Activated naive CD8-positive, alpha-beta T cell treated with anti-CD3 and anti-CD28 coated beads, Interleukin-2, amount 10 ng/mL, durations not matched to agents 7 days and 5 days (primary cell): ENCODE measurements at places on chromosomes 7 and 10.
A peak's percentile ranks its signal among the peaks of the same experiment; 100 is the strongest.

- no peaks in the 10 kb centered on the region for H3K27me3 ChIP-seq
- peaks cover 37% of the 10 kb centered on the region for H3K36me3 ChIP-seq
- H3K4me1 ChIP-seq: peaks cover 7% of the 10 kb centered on the region
- H3K27ac ChIP-seq: no peak overlapping the region
- H3K4me3 ChIP-seq: no peak overlapping the region
These were observed 14.2 kb upstream of the PRKAR1B start for GRCh38 chr7:741191-741671.

DNA sequence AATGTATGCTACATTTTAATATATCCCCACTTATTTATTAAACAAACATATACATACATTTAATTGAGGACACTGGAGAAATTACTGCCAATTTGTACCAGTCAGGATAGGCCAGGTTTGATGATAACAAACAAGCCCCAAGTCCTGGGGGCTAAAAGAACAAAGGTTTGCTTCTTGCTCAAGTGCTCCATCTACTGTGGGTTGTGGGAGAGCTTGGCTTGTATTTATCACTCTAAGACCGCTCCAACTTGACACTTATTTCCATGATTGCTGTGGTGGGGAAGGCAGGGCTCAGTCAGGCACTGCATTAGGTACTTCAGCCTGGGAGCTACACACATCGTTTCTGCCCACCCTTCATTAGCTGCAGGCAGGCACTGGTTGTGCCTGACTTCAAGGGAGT lies 136.6 kb upstream of the ZNF32 start:
- no peak overlapping the region for H3K4me3 ChIP-seq
- no peak for DNase-seq
- H3K4me1 ChIP-seq: peaks cover 26% of the 10 kb centered on the region
- H3K27me3 ChIP-seq: no peaks in the 10 kb centered on the region

GRCh38 chr7:17690030-17690429 lies 250.3 kb downstream of the SNX13 start:
- H3K4me1 ChIP-seq: peaks cover 7% of the 10 kb centered on the region
- no peaks in the 10 kb centered on the region for H3K27me3 ChIP-seq
- no peak overlapping the region for H3K4me3 ChIP-seq
- H3K27ac ChIP-seq: no peak overlapping the region

DNA sequence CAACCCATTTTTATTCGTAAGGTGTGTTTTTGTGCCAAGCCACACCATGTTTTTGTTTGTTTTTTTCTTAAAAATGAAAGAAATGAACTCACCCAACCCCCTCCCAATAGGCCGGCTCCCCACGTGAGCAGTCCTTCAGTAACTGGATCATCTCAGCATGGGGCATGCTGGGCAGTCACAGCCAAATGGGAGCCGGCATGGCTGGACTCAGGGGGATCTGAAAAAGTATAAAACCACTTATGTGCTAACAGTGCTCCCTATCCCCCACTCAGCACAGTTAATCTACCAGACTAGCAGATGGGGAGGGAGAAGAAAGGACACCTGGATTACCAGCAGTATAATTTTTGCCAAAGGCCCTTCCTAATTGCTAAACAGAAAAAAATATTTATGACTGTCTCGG lies 39.3 kb downstream of the BAZ1B start:
- peaks cover 13% of the 10 kb centered on the region for H3K4me1 ChIP-seq
- peaks cover 41% of the 10 kb centered on the region for H3K36me3 ChIP-seq
- DNase-seq: no peak
- H3K4me3 ChIP-seq: no peak overlapping the region

GRCh38 chr7:116552602-116553001 lies 27.8 kb downstream of the CAV1 start:
- no peaks in the 10 kb centered on the region for H3K4me1 ChIP-seq
- no peak overlapping the region for H3K4me3 ChIP-seq
- H3K27ac ChIP-seq: no peak overlapping the region
- no peak for DNase-seq
- peaks cover 26% of the 10 kb centered on the region for H3K27me3 ChIP-seq

- H3K4me1 ChIP-seq: peaks cover 51% of the 10 kb centered on the region
- DNase-seq: no peak
- peak overlapping the region; percentile 41 for H3K4me3 ChIP-seq
These were observed 182.5 kb upstream of the PRSS58 start for GRCh38 chr7:142440219-142440905.

- peaks cover 2% of the 10 kb centered on the region for H3K4me1 ChIP-seq
- H3K4me3 ChIP-seq: no peak overlapping the region
- H3K27me3 ChIP-seq: no peaks in the 10 kb centered on the region
- H3K27ac ChIP-seq: no peak overlapping the region
- no peak for DNase-seq
These were observed 146.4 kb upstream of the TMEM106B start for GRCh38 chr7:12064586-12065127.

DNA sequence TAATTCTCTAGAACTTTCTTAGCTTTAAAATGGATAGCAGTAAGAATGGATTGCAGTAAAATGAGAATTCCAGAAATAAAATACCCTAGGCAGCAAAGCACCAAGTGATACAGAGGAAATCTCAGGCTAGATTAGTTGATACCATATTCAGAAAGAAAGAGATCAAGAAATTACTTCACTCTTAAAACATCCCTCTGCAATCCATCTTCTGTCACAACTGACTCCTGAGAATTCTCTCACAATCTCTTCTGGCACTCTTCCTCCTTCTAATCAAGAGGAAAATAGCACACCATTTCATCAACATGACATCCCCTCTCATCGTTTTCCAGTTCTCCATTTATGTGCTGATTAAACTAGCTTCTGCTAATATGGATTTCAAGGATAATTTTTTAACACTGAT lies 42.2 kb upstream of the LAMB1 start:
- no peak overlapping the region for H3K27ac ChIP-seq
- H3K36me3 ChIP-seq: no peaks in the 10 kb centered on the region
- no peak for DNase-seq
- H3K27me3 ChIP-seq: peaks cover 19% of the 10 kb centered on the region
- H3K4me3 ChIP-seq: no peak overlapping the region

DNA sequence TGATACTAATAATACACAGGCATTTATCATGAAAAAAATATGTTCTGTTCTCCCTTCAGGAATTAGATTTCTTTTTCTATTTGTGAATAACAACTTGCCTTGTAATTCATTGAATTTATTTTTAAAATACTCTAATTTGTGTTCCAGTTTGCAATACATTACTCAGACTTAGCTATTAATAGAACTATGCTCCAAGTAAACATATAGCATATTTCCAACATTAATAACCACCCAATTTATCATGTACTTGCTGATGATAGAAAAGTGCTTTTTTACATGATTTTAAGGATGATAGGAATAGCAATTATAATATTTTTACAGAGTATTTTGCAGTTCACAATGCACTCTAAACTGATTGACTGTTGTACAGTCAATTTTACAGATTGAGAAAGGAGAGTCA lies 338.8 kb upstream of the SEMA3D start:
- H3K36me3 ChIP-seq: no peaks in the 10 kb centered on the region
- no peak for DNase-seq
- no peak overlapping the region for H3K27ac ChIP-seq
- no peaks in the 10 kb centered on the region for H3K27me3 ChIP-seq

DNA sequence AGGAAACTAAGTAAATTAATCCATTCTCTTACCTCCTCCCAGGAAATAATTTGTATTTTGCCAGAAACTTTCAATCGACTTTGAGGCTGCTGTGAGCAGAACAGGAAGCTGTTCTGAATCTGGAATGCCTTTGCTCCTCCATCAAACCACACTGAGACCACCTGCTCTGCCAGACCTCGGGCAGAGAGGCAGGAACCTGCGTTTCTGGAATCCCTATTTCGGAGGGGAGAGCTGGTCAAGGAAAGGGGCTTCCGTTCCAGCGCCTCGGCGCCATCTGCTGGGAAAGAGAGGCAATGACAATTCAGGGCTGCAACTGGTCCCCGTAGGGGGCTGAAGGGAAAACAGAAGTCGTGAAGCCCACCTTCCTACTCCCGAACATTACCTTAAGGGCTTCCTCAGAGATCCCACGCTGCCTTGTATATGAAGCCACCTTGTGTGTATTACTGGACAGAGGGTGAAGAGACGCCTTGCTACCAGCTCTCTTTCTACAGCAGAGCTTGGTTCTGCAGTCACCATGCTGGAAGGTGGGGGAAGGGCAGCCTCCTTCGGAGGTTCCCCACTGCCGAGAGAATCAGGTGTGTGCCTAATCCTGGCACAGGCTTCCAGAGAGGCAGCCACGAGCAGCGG lies 31.2 kb downstream of the ZNF467 start:
- H3K4me1 ChIP-seq: peaks cover 8% of the 10 kb centered on the region
- H3K27me3 ChIP-seq: peaks cover 54% of the 10 kb centered on the region
- peak overlapping the region; percentile 73 for H3K4me3 ChIP-seq
- no peak overlapping the region for H3K27ac ChIP-seq

DNA sequence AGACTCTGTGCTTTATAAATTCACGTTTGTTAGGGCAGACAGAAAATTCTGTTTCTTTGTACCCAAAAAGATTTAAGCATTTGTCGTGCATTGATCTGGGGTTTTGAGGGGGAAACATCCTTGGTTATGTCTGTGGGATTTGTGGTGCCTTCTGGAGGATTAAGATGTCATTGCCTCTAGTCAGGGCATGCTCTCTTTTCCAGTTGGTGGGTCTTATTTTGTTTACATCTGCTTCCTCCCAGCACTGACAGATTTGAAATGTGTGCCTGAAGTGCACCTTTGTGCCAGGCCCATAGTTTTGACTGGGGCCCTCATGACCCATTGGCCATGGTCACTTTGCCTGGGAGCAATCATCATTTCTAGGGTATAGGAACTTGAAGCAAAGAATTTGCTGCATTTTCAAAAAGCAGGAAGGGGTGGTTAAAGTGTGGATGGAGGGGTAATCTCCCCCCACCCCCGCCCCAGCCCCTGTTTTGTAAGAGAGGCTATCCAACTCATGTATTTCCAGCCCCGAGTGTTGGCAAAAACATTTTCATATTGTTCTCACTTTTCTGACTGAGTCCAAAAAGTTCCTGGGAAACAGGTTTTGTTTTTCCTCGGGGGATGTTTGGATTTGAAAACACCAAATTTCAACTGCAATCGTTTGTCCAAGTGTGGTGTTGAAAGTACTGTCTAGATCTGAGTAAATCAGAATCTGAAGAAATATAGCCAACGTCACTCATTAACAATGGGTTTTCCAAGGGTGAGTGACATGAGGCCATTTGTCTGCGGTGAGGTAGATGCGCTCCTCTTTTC lies 388.2 kb upstream of the GALNT17 start:
- no peaks in the 10 kb centered on the region for H3K36me3 ChIP-seq
- no peak for DNase-seq
- no peak overlapping the region for H3K27ac ChIP-seq
- no peak overlapping the region for H3K4me3 ChIP-seq
- H3K4me1 ChIP-seq: no peaks in the 10 kb centered on the region

DNA sequence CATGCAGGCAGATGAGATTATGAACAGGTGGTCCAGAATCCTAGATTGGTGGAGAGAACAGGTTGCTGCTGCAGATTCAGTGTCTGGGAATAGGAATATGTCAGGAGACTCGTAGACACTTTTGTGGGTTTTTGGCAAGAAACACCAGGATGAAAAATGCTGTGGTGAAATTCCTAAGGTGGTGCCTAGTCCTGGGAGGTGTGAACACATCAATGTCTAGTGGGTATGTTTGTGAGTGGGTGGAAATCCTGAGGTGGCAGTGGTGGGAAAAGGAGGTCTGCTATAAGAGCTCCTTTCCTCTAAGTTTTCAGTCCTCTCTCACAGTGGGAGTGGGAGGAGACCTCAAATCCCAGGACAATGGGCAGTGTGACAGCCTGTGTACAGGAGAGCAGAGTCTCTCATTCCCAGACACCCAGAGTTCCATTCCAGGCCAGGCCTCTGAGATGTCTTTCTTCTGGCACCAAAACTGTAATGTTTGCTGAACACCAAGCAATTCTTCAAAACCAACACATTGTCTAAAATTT lies 5.1 kb downstream of the ERV3-1 start:
- H3K4me1 ChIP-seq: peaks cover 8% of the 10 kb centered on the region
- H3K27ac ChIP-seq: no peak overlapping the region
- H3K4me3 ChIP-seq: no peak overlapping the region
- DNase-seq: no peak
- peaks cover 79% of the 10 kb centered on the region for H3K36me3 ChIP-seq

DNA sequence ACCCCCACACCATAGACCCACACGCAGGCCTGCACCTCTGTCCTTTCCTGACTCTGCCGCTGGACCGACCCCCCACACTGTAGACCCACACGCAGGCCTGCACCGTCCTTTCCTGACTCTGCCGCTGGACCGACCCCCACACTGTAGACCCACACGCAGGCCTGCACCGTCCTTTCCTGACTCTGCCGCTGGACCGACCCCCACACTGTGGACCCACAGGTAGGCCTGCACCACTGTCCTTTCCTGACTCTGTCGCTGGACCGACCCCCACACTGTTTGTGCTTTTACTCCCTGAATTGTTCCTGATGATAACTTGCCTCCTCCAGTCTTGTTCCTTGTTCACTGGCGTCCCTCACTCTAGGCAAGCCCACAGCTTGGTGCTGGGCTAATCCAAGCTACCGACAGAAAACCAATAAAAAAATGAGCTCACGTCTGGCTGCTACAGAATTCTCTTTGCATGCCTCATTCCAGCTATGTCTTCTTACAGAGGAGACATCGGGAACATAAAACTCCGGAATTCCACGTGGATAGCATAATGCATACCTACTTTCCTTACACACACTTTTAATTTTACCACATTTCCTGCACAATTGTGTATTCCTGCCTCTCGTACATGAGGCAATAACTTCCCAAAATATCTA lies 494.3 kb downstream of the PTPRN2 start:
- no peaks in the 10 kb centered on the region for H3K36me3 ChIP-seq
- no peaks in the 10 kb centered on the region for H3K27me3 ChIP-seq
- H3K4me3 ChIP-seq: no peak overlapping the region
- DNase-seq: no peak
- H3K27ac ChIP-seq: no peak overlapping the region

DNA sequence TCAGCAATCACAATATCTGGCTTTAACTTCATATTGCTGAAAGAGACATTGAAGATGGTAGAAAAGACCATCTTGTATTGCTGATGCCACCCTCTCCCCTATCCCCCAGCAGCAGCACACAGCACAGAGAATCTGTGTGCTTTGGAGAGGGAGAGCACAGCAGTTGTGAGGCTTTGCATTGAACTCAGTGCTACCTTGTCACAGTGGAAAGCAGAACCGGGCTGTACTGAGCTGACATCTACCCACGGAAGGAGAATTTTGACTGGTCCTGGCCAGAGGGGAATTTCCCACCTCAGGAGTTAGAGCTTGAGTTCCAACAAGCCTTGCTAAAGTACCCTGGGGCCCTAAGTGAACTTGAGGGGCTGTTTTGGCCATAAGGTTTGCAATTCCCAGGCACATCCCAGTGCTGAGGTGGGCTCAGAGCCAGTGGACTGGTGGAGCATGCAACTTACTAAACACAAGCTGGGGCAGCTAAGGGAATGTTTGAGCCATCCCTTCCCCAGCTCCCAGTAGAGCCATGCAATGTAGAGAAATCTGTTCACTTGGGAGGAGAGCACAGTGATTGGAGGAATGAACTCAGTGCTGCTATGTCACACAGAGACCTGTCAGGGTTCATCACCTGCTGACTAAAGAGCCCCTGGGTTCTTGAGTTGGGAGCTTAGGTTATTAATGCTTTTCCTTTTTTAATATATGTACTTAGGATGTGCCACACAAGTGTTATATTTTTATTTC lies 62.1 kb downstream of the OR13A1 start:
- peaks cover 9% of the 10 kb centered on the region for H3K4me1 ChIP-seq
- H3K4me3 ChIP-seq: no peak overlapping the region
- no peak overlapping the region for H3K27ac ChIP-seq
- H3K36me3 ChIP-seq: no peaks in the 10 kb centered on the region
- DNase-seq: no peak
- peaks cover 2% of the 10 kb centered on the region for H3K27me3 ChIP-seq

GRCh38 chr7:143223784-143224183 lies 1.9 kb downstream of the TAS2R40 start:
- no peak overlapping the region for H3K27ac ChIP-seq
- no peak overlapping the region for H3K4me3 ChIP-seq
- no peak for DNase-seq
